ENCODE measurements at places on chromosomes 13 and 19. TPM values are rescaled to one million over a fixed set of nuclear protein-coding genes. Genes with fewer than 3 reads are reported as not detected.

Gene MAG
- total RNA-seq: not detected

Gene KLF2
- 73.5 TPM for total RNA-seq

Gene ZNF506
- total RNA-seq: 17.4 TPM

Gene PNMA8A
- total RNA-seq: 25.5 TPM

Gene N4BP2L2
- 160 TPM for total RNA-seq

Gene KIR2DL4
- total RNA-seq: not detected

Gene COQ8B
- total RNA-seq: 25.5 TPM

Gene CYP2F1
- not detected for total RNA-seq

Gene PSG3
- not detected for total RNA-seq

Gene PNMA8B
- 2.4 TPM for total RNA-seq

Gene ZNF835
- 3.6 TPM for total RNA-seq

Gene PROZ
- total RNA-seq: 0.15 TPM

Gene POGLUT2
- total RNA-seq: 2.7 TPM

Gene LILRA5
- total RNA-seq: 2.3 TPM

Gene GSK3A
- total RNA-seq: 36.2 TPM

Gene CCL25
- total RNA-seq: not detected

Gene TSPAN16
- total RNA-seq: not detected

Gene ATP4B
- not detected for total RNA-seq

Gene KCNRG
- total RNA-seq: 0.36 TPM

Gene RYR1
- 1.1 TPM for total RNA-seq

Data from right cardiac atrium (tissue), 5 donors.